Stimulated activated CD4-positive, alpha-beta T cell treated with anti-CD3 and anti-CD28 coated beads, Interleukin-15, amount 100 ng/mL, for 1 hour (primary cell): ENCODE measurements at places on chromosomes 6 and 20.

- DNase-seq = no peak
These were observed 3.0 kb downstream of the SPINT4 start for GRCh38 chr20:45725134-45725533.

DNA sequence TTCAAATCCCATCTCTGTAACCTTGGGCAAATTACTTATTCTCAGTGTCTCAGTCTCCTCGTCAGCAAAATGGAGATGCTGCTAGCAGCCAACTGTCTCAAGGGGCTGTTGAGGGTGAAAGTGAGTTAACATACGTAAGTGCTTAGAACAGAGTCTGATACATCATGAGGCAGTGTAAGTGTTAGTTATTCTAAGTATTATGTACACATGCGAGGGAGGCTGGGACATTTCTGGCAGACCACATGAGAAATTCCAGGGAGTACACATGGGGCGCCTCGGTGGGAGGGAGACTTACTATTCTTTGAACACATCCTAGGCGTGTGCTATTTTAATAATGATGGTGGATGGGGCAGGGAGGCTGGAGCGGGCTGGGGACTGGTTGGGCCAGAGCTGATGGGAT lies 99.1 kb downstream of the DLGAP4 start:
- no peak for DNase-seq

- DNase-seq = peak; percentile 10
These were observed 110.8 kb upstream of the MLN start for GRCh38 chr6:33914645-33915044.

- no peak for DNase-seq
These were observed 823.6 kb upstream of the ADGRB3 start for GRCh38 chr6:67811239-67812037.

- no peak for DNase-seq
These were observed 14.8 kb upstream of the TFAP2D start for GRCh38 chr6:50698546-50698945.

DNA sequence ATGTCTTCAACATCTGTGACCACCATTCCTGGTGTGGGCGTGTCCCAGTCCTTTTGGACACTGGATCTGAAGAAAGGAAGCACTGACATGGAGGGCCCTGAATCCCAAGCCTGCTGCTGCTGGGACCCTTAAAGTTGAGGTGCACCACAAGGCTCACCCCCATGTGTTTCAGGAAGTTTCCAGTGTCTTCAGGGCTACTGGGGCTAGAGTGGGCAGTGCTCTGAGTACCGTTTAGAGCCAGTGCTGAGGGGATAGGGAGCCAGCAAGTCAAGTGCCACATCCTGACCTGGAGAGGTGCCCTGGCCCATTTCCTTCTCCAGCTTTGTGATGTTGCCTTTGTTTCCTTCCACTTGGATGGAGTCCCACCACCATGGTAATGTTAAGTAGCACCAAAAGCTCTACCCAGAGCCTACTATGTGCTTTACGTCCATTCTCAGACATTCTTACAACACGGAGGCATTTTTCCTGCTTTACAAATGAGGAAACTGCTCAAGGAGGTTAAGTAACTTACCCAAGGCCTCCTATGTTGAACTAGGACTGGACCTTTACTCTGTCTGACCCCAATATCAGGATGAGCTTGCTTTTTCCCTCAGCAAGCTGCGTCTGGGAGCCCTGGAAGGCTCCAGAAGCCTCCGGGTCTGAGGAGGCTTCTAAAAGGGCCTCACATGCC lies 552 bp upstream of the DEF6 start:
- no peak for DNase-seq

DNA sequence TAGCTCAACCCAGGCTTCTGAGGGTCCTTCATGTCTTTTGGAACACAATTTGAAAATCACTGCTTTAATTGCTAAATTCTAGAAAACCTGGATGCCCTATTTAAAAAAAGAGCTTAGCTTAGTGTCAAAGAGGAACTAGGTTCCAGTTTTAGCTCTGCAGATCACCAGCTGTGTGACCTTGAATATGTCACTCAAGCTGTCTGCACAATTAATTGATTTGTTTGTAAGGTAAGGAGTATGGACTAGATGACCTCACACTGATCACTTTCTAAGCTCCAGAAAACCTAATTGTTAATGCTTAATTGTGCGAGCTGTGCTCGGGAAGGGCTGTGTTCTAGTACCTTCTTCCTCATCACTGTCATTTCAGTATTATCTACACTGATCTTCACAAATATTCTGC lies 26.2 kb downstream of the UTRN start:
- no peak for DNase-seq

DNA sequence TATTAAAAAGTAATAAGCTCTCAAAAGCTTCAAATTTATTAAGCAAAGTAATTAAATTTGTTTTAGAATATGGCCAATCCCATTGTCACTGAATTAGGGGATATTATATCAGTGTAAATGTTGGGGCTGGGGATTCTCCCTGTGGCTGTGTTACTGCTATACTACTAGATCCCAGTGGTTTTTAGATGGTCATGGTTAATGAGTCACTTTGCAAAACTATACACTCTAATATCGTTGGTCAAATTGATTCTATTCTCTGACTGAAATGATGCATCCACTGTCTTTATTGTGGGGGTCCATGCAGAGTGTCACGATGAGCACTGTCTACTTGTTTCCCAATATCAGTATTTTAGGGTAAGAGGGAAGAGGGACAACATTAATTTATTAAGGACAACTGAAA lies 336.9 kb upstream of the PREP start:
- no peak for DNase-seq

DNA sequence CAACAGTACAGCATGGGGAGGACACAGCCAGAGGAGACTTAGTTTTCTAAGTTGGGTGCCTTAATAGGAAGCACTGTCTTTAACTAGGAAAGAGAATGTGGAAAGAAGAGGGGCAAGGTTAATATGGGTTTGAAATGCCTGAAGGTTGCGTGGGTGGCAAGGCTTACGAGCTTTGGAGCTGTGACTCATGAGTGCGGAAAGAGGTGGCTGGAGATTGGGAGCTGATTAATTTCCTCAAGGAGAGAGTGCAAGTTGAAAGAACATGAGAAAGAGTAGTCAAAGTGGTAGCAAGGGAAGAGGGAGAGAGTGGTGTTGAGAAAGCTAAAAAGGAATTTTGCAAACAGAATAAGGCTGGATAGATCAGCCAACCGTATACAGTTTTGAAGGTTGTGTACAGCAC lies 315.1 kb upstream of the PRND start:
- DNase-seq = no peak

GRCh38 chr6:22008248-22008836 lies 288.5 kb downstream of the PRL start:
- no peak for DNase-seq

GRCh38 chr20:31920275-31920855 lies 31.5 kb downstream of the PDRG1 start:
- DNase-seq = no peak

DNA sequence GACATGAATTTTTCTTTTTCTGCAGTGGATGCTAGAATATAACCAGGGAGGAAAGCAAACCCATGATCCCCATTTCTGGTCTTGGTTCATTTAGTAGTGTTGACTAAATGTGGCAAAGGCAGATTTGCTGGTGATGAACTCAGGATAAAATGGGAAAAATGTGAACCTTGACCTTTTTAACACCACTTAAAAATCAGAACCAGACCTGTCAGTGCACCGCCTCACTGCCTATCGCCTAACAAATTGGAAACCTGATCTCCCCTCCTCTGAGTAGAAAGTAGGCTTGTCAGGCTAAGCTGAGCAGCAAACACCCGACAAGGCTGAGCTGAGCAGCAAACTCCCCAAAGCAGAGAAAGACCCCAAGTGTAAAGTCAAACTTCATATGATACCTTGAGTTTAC lies 254.8 kb downstream of the FOXC1 start:
- no peak for DNase-seq

GRCh38 chr6:125952764-125953501 lies 3.6 kb upstream of the HINT3 start:
- DNase-seq = no peak

DNA sequence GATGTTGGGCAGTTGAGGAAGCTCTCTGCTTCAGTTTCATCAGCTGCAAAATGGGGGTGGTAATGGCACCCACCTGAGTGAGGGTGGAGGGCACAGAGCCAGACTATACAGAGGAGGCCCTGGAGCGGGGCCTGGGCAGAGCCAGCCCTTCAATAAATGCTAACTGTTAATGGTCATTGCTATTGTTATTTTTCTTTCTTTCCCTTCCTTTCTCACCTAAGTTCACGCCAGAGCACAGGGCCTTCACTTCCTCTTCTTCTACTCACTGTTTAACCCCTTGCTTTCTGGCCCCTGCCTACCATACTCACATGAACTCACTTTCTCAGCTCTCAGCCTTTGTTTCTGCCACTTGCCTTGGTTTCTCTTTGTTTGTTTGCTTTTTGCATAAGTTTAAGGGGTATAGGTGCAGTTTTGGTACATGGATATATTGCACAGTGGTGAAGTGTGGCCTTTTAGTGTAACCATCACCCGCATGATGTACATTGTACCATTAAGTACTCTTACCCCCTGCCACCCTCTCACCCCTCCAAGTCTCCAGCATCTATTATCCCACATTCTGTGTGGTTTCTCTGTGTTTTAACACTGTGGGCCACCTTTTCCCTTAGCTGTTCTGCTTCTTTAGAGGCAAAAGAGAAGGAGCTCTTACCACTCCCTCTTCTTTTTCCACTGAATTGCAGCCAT lies 7.5 kb upstream of the RREB1 start:
- DNase-seq = no peak

DNA sequence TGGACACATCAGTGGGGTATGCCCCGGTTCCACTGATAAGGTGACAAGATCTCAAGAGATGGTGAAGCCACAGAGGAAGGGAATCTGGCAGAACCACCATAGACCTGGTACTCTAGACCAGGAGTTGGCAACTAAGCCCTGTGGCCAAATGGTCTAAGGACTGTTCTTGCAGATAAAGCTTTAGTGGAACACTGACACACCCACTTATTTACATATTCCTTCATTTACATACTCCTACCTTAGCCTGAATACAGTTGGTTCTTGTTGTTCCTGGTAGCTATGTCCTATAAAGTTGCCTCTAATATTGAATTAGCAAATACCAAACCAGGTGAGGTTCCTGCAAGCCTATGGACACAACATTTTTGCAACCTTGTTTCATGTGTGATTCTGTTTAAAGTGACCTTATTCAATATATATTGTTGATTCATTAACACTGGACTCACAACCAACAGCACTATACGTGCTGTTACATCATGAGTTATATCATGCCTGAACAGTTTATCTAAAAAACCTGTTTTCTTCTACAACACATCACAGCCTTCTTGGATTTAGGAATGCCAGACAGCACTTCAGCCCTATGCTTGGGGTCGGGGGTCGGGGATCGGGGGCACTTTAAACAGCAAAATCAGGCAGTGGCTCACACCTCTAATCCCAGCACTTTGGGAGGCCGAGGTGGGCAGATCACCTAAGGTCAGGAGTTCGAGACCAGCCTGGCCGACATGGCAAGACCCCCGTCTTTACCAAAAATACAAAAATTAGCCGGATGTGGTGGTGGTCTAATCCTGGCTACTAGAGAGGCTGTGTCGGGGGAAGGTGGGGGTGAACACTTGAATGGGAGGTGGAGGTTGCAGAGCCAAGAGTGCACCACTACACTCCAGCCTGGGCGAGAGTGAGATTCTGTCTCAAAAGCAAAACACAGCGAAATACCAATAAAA lies 2.5 kb downstream of the CCDC167 start:
- no peak for DNase-seq

GRCh38 chr20:60676011-60676410 lies 576.0 kb upstream of the CDH4 start:
- DNase-seq = no peak

DNA sequence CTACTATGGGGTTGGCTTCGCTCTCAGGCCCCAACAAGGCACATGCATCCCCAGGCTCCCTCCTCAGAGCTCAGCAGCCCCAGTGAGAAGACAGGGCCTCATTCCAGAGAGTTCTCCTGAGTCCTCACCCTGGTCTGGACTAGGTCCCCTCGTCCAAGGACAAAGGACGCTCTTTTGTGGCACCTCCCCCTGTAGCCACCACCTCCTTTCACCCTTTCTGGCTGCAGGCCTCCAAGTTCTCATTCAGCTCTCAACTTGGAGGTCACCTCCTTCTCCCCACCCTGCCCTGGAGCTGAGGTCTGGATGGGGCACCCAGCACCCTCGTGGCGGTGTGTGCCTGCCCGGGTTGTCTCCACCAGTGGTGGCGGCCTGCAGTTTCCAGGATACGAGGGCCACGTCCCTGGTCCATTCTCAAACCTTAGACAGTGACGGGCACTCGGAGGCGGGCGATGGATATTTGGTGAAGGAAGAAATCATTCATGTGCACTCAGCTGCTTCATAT lies 2.5 kb downstream of the UNC93A start:
- DNase-seq = no peak

DNA sequence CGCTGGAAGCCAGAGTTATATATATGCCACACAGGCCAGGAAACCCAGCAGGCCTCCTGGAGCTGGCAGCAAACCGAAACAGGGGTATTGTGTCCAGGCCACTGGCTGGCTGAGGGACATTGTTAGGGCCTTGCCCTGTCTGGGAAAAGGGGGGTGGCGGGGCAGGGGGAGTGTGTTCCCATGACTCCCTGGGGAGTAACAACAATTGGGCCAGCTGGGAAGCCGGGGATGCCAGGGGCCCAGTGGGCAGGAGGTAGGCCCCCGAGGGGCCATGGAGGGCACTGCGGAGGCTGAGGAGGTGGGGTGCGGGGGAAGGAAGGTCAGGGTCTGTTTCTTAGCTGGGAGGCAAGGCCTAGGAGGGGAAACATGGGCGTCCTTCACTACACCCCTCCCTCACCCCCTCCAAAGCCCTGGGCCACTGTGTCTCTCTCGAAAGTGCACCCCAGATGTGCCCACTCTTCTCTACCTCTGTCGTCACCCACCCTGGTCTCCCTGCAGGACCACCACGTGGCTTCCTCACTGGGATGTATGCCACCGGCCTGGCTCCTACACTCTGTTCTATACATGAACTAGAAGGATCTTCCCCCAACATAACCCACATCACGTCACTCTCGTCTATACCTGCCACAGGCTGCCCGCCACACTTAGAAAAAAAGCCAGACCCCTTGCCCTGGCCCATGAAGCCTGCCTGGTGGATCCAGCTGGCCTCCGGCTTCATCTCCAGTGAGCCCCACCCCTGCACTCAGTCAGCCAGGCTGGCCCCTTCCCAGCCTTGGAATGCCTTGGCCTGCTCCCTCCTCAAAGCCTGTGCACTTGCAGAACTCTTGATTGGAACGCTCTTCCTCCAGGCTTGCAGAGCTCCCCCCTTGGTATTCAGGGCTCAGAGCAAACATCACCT lies 7.8 kb upstream of the E2F1 start:
- no peak for DNase-seq

- DNase-seq = no peak
These were observed 79.5 kb upstream of the ISM1 start for GRCh38 chr20:13141546-13141945.

GRCh38 chr20:621125-621756 lies 11.1 kb upstream of the TCF15 start:
- DNase-seq = no peak

GRCh38 chr6:20802596-20802995 lies 268.3 kb downstream of the CDKAL1 start:
- no peak for DNase-seq

DNA sequence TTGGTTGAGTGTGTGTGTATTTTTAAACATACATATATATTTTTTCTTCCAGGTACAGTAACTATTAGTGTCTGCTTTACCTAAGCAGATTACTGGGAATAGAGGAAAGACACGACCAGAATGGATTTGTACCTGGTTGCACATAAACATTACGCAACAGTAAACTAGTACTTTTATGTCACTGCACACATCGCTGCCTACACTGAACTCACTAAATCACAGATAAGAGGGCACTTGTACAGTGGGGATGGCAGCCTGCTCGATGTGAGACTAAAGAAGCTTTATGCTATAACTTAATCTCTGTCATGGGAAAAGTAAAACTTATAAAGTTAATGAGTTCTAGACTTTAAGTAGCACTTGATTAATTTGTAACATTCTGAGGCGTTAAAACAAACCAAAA lies 89.5 kb upstream of the SIM1 start:
- DNase-seq = no peak

GRCh38 chr20:47927385-47927851 lies 142.1 kb upstream of the SULF2 start:
- no peak for DNase-seq
